ENCODE measurements at places on chromosomes 11 and 22.

GRCh38 chr11:111417011-111417765, 38.1 kb upstream of the POU2AF1 start:
- DNase-seq = no peak

GRCh38 chr22:42720263-42721044, at the start of gene A4GALT:
Gene A4GALT, minus strand, starts transcription at chr22:42720870. Its CDS starts 26,919 bp downstream, at chr22:42693951.
- DNase-seq = no peak

DNA sequence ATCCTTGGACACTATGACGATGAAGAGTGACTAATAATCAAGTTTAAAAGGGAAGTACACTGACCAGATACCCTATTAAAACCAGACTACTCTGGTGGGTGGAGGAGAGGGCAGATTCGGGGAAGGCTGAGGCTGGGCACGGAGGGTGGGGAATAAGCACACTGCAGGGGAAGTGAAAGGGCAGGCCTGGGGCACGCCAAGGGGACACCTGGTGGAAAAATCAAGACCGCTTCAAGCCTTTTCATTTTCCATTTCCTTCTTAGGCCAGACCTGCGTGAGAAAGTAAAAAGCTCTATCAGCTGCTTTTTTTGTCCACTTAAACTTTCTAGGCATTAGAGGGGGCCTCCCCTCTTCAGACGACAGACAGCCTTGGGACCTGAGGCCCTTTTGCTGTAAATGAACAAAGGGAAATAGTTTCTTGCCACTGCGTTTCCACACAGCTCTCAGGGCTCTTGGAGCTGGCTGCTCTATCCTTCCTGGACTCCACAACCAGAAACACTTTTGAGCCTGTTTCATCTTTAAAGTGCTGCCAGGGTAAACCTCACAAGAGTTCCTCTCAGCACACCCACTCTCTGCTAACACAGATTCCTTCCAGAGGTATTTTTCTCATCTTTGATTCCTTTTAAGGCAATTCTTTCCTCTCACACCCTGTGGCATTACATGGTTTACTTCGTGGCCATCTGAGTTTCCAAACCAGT, 25.0 kb upstream of the SERPIND1 start:
- no peak for DNase-seq

GRCh38 chr11:30002157-30002785, 14.6 kb downstream of the KCNA4 start:
- DNase-seq = no peak

- no peak for DNase-seq
Observed at GRCh38 chr11:114291381-114291780, 4.8 kb upstream of the NNMT start.

- no peak for DNase-seq
Observed at GRCh38 chr22:24422102-24422665, 5.2 kb upstream of the ADORA2A start.

- DNase-seq = no peak
Observed at GRCh38 chr11:43917851-43918250, 24.6 kb upstream of the C11orf96 start.

DNA sequence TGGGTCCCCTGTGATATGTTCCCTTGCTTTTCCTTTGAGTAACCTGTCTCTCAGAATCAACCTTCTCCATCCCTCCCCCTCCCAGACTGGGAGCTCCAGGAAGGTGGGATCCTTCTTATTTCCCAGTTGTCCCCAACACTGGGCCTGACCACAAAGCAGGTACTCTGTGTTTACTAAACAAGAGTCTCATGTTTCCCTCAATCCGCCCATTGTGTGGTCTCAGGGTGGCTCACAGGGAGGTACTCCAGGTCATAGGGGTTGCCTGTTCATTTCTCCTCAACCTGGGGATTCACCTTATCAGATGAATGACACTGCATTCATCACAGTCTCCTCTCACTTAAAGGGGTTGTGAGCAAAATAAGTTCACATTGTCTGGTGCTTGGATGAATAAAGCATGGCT, 26.4 kb upstream of the NAV2 start:
- DNase-seq = no peak

DNA sequence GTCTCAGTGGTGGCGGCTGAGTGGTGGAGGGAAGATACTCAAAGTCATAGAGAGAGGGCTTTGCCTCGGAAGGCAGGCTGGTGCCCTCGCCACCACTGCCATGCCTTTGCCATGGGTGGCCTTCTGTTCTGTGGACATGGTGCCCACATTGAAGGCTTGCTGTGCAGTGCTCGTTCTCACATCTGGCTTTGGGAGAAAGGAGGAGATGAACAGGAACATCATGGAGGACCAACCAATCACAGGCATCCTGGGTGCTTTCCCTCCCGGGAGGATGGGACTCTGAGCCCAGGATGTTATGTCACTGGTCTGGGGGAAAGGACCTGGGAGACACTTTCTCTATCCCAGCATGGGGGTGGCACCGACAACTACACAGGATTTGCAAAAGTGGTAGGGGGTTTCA, 82.3 kb upstream of the NARS2 start:
- DNase-seq = no peak

GRCh38 chr11:128624269-128625175, 37.2 kb upstream of the ETS1 start:
- no peak for DNase-seq

GRCh38 chr11:43404406-43404805, 45.7 kb downstream of the TTC17 start:
- no peak for DNase-seq

- DNase-seq = no peak
Observed at GRCh38 chr22:46983046-46983445, 220.6 kb downstream of the TBC1D22A start.

DNA sequence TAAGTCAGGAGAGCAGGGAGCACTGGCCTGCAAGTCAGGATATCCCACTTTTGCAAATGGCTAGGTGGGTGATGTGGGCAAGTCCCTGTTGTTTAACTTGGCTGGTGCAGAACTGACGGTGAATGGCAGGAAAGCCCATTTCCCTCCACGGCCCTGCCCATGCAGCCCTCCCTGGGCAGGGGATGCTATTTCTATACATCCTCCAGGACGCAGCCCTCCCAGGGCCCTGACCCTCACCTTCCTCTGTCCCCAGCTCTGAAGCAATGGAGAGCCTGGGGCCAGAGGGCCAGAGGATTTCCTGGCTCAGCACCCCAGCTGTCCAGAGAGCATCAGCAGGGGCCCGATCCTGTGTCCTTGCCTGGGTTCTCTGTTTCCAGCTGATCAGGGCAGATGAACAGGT, 91.3 kb downstream of the TSPAN18 start:
- no peak for DNase-seq

- DNase-seq = no peak
Observed at GRCh38 chr11:116468699-116469098, 304.1 kb downstream of the BUD13 start.

- no peak for DNase-seq
Observed at GRCh38 chr11:68436985-68437926, 23.3 kb upstream of the PPP6R3 start.

GRCh38 chr11:74086242-74086884, 77.5 kb upstream of the UCP3 start:
- DNase-seq = no peak

- DNase-seq = no peak
Observed at GRCh38 chr11:114175706-114176105, 116.2 kb downstream of the ZBTB16 start.

DNA sequence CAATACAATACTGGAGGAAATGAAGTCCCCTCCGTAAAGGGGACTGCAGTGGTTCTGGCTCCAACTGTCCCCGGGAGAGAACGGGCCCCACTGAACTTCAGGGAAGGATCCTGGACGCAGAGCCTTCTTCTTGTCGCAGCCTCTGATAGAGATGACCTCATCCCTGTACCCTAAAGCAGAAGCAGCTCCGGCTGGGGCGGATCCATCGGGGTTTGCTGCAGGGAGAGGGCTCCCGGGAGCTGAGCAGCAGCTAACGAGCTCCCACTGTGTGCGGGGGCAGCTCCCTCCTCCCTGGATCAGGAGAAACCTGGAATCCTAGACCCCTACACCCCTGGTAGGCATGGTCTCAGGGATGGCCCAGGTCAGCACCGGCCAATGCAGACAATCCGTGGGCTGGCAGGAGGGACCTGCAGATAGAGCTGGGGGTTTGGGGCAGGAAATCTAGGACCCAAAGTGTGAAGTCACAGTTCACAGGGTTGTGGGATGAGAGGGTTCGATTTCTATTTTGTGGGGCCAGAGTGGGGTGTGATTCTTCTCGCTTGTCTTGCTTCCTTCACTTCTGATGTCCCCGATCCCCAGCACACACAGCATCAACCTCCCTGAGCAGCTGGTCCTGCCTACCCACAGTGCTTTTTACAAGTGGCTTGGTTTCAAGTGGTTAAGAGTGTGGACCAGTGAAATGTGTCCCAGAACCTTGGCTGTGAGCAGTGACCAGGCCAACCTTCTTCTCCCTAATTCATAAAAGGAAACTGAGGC, 12.9 kb downstream of the KIAA0930 start:
- DNase-seq = no peak

- DNase-seq = no peak
Observed at GRCh38 chr22:27809226-27809603, 7.7 kb upstream of the MN1 start.

DNA sequence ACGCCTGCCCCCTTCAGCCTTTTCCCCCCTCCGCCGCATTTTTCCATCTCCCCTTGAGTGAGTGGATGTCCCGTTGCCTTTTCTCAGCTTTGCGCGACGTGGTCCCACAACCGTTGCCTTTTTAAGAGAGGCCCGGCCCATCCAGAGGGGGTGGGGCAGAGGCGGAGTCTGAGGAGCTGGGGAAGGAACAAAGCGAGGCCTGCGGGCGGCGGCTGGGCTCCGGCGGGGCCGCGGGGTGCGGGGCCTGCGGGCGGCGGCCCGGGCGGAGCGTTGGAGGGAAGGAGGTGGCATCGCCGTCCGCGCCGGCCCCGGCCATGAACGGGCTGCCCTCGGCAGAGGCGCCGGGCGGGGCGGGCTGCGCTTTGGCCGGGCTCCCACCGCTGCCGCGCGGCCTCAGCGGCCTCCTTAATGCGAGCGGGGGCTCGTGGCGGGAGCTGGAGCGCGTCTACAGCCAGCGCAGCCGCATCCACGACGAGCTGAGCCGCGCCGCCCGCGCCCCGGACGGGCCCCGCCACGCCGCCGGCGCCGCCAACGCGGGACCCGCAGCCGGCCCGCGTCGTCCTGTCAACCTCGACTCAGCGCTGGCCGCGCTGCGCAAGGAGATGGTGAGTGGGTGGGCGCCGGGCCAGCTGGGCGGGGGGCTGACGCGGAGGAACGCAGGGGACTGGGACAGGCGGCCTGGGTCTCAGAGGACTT, at the start of gene FAM89B:
TSS of gene FAM89B (plus strand) at position 183 of the 696 bp plus-strand sequence. CDS start at position 315, 132 bp downstream.
- peak; percentile 88 for DNase-seq

- DNase-seq = no peak
Observed at GRCh38 chr11:114078423-114078822, 18.9 kb downstream of the ZBTB16 start.

- no peak for DNase-seq
Observed at GRCh38 chr11:84720706-84721402, 906.3 kb downstream of the DLG2 start.

DNA sequence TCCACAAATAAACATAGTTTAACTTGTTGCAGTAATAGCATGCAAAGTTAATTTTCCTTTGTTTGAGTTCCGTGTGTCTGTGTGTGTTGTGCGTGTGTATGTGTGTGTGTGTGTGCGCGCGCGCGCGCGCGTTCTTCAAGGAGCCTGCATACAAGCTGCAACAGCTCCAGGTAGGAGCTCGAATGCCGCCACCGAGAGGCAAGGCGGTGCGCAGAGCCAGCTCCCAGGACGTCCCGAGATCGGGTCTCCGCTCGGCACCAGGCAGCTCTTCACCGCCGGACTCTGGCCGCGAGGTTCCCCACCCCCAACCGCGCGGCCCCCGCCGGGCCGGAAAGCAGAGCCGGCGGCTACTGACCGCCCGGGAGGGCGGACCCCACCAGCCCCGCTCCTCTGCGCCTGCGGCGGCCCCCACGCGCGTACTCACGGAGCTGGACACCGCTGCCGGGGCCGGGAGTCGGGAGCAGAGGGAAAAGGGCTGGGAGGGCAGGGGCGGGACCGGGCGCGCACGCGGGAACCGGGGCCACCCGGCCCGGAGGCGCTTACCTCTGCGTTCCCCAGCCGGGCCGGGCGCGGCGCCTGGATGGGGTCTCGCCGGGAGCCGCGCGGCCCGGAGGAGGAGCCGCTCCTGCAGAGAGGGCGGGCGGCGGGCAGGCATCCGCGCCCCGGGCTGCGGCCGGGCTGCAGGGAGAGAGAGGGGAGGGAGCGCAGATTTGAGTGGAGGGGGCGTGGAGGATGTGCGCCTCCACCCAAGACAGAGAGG, 40.4 kb upstream of the AKIP1 start:
- no peak for DNase-seq

- no peak for DNase-seq
Observed at GRCh38 chr22:27596133-27596870, 205.3 kb downstream of the MN1 start.

DNA sequence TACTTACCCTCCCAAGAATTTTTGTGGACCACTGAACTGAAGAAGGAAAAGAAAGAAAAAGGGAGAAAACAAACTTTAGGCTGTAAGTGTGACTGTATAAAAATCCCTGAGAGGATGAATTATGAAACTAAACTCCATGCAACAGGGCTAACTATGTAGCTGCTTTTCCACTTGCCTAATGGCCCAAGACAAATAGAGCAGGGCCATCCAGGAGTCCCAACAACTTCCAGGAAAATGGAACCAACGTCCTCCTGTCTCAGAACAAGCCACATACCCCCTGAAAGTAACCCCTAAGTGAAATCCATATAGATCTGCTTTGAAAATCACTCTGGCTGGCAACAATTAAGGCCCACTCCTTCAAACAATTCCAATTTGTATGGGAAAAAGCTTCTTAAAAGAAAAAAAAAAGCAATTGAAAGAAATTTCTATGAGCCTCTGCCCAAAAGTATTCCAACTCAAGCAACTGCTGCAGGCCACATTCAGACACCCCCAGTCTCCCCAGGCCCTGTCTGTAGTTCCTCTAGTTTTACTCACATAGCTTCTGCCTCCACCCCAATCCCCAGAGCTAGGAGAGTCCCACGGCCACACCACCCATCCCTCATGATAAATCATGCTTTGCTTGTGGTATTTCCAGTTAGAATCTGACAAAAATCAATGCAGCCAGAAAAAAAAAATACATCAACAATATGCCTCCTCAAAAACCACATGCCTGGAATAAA, 12.7 kb downstream of the RBFOX2 start:
- DNase-seq = no peak

- DNase-seq = no peak
Observed at GRCh38 chr22:42300259-42301076, 30.0 kb upstream of the TCF20 start.

DNA sequence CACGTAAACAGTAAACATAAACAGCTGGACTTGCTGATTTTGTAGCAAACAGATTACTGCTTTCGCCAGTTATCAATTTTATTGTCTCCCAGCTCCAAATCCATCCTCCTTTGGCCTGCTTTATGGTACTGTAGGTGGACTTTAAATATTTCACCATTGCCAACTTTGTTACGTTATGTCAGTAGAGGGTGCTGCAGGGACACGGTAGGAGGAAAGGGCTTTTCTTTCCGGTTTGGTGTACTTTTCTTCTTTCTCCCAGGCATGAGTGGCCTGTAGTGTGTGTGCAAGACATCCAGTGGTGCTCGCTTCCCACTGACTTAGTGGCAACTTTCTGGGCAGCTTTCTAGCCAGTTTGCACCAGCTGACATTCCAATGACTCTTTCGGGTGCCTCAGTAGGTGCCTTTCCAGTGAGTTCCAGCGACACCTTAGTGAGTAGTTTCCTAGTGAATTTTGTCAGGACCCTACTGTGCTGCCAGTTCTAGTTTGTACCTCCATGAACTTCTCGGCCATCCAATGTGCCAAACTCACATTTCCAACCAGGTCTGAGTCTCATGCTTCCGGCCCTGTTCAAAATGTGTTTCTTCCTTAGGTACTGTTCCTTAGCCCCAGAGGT, 267.6 kb upstream of the TENM4 start:
- no peak for DNase-seq

- DNase-seq = no peak
Observed at GRCh38 chr11:58654908-58655296, 32.4 kb downstream of the CNTF start.

All from thoracic aorta (tissue), 2 donors.